ENCODE measurements at places on chromosomes 4 and X. TPM values are rescaled to one million over a fixed set of nuclear protein-coding genes. Genes with fewer than 3 reads are reported as not detected.

IL2RG gene
- 5.1 TPM for total RNA-seq

- no peaks in the 10 kb centered on the region for H3K36me3 ChIP-seq
- peaks cover 12% of the 10 kb centered on the region for H3K4me1 ChIP-seq
- H3K4me3 ChIP-seq, result no peak overlapping the region
These were observed 45.0 kb downstream of the TET2 start for GRCh38 chr4:105191621-105192210.

- H3K36me3 ChIP-seq, result no peaks in the 10 kb centered on the region
- H3K27ac ChIP-seq, result no peak overlapping the region
- H3K4me1 ChIP-seq, result no peaks in the 10 kb centered on the region
These were observed 108.2 kb downstream of the PCDH7 start for GRCh38 chr4:30828264-30828926.

BTC gene
- total RNA-seq, result 0.09 TPM

ERVMER34-1 gene
- 85.6 TPM for total RNA-seq

- H3K27me3 ChIP-seq, result no peaks in the 10 kb centered on the region
- no peak for DNase-seq
- H3K4me1 ChIP-seq, result no peaks in the 10 kb centered on the region
- no peaks in the 10 kb centered on the region for H3K36me3 ChIP-seq
- no peak overlapping the region for H3K4me3 ChIP-seq
- no peak overlapping the region for H3K27ac ChIP-seq
These were observed 91.3 kb downstream of the PTPN13 start for GRCh38 chr4:86685401-86685800.

SLC9B1 gene
- 1.7 TPM for total RNA-seq

MYOZ2 gene
- 0.18 TPM for total RNA-seq

NXT2 gene
- total RNA-seq, result 9.8 TPM

DUSP21 gene
- total RNA-seq, result not detected

GRCh38 chrX:7252013-7252610, 104.2 kb upstream of the PUDP start:
- no peak overlapping the region for H3K27ac ChIP-seq
- no peak for DNase-seq
- H3K4me1 ChIP-seq, result no peaks in the 10 kb centered on the region
- H3K36me3 ChIP-seq, result peaks cover 1% of the 10 kb centered on the region
- no peak overlapping the region for H3K4me3 ChIP-seq

DNA sequence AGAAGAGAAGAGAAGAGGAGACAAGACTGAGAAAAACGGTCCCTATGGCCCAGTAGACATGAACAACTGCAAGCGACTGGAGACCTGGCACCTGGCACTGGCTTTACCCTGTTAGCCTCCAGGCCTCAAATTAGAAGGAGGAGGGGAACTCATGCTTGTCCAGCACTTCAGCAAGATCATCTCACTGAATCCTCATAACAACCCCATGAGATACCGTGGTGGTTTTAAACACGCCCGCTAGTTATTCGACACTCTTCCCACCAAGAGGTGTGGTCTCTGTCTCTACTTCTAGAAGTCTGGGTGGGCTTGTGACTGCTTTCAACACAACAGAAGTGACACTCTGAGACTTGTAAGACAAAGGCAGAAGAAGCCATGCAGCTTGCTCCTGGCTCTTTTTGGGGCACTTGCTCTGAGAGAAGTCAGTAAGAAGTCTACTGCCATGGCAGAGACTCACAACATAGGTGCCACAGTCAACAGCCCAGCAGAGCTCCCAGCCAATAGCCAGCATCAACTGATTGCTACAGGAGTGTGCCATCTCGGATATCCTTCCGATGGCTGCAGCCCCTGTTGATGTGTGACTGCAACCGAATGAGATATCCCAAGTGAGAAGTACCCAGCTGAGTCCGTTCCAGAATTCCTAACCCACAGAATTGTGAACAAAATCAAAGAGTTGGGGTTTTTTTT, 34.0 kb upstream of the BCOR start:
- H3K36me3 ChIP-seq, result no peaks in the 10 kb centered on the region
- DNase-seq, result no peak
- no peaks in the 10 kb centered on the region for H3K4me1 ChIP-seq

NXF3 gene
- total RNA-seq, result not detected

RBM46 gene
- not detected for total RNA-seq

DNA sequence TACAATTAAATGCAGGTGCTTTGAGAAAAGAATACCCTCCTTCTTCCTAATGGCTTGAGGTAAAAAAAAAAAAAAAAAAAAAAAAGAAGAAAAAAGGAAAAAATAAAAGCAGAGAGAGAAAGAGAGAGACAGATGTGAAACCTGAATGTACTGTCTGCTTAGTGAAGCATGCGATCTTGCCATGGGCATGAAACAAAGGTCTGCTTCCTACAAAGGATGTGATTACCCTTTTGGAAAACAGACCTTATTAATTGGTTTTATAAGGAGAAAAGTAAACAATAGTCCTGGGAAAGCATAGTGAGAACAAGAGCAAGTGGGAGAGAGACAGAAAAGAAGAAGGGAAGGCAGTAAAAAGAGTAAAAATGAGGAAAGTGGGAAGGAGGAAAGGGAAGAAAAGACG, 526.1 kb upstream of the PABPC4L start:
- DNase-seq, result no peak
- no peak overlapping the region for H3K27ac ChIP-seq
- no peaks in the 10 kb centered on the region for H3K4me1 ChIP-seq
- no peaks in the 10 kb centered on the region for H3K27me3 ChIP-seq

GRCh38 chr4:23931489-23931830, 41.6 kb upstream of the PPARGC1A start:
- no peak overlapping the region for H3K27ac ChIP-seq
- DNase-seq, result no peak
- no peaks in the 10 kb centered on the region for H3K27me3 ChIP-seq
- no peaks in the 10 kb centered on the region for H3K36me3 ChIP-seq

GRCh38 chr4:145760176-145760575, 80.2 kb downstream of the C4orf51 start:
- H3K27me3 ChIP-seq, result no peaks in the 10 kb centered on the region
- H3K27ac ChIP-seq, result no peak overlapping the region
- H3K4me3 ChIP-seq, result no peak overlapping the region
- H3K36me3 ChIP-seq, result no peaks in the 10 kb centered on the region
- no peak for DNase-seq

- H3K27ac ChIP-seq, result no peak overlapping the region
- H3K36me3 ChIP-seq, result no peaks in the 10 kb centered on the region
- no peak overlapping the region for H3K4me3 ChIP-seq
- DNase-seq, result no peak
These were observed 205.0 kb upstream of the TET2 start for GRCh38 chr4:104941661-104942062.

GRCh38 chr4:168923526-168924194, 86.4 kb downstream of the CBR4 start:
- peak; percentile 68 for DNase-seq
- no peak overlapping the region for H3K4me3 ChIP-seq
- H3K4me1 ChIP-seq, result no peaks in the 10 kb centered on the region
- H3K27ac ChIP-seq, result no peak overlapping the region
- no peaks in the 10 kb centered on the region for H3K36me3 ChIP-seq
- no peaks in the 10 kb centered on the region for H3K27me3 ChIP-seq

GRCh38 chrX:102651242-102652011, at the start of gene GPRASP1:
GPRASP1 (plus strand) TSS chrX:102651483; CDS start chrX:102653914, 2,431 bp downstream.
- H3K4me1 ChIP-seq, result no peaks in the 10 kb centered on the region
- no peaks in the 10 kb centered on the region for H3K36me3 ChIP-seq
- no peaks in the 10 kb centered on the region for H3K27me3 ChIP-seq

DNA sequence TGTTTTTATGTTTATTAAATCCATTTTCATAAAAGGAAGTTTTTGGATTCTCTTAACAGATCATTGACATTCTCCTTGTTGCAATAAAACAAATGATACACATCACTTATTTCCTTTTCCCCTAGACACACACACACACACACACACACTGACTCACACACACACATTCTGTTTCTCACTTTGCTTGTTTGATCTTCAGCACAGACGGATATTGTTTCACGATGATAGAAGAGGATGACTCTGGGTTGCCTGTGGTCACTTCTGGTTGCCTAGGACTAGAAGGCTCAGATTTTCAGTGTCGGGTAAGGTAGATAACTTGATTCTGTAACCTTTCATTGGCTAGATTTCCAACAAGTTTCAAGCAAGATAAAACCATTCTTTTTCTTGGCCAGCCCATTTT, 356.8 kb downstream of the BMPR1B start:
- no peak overlapping the region for H3K4me3 ChIP-seq
- no peaks in the 10 kb centered on the region for H3K36me3 ChIP-seq
- DNase-seq, result no peak
- no peaks in the 10 kb centered on the region for H3K27me3 ChIP-seq
- no peak overlapping the region for H3K27ac ChIP-seq

GRCh38 chr4:148574502-148574901, 132.3 kb upstream of the NR3C2 start:
- H3K27me3 ChIP-seq, result no peaks in the 10 kb centered on the region
- H3K27ac ChIP-seq, result no peak overlapping the region
- no peaks in the 10 kb centered on the region for H3K36me3 ChIP-seq
- DNase-seq, result no peak

- peaks cover 6% of the 10 kb centered on the region for H3K36me3 ChIP-seq
These were observed 25.5 kb downstream of the SCARB2 start for GRCh38 chr4:76188149-76188548.

NLRP2B gene
- total RNA-seq, result not detected

- H3K4me3 ChIP-seq, result no peak overlapping the region
- H3K27ac ChIP-seq, result no peak overlapping the region
- no peaks in the 10 kb centered on the region for H3K36me3 ChIP-seq
- peaks cover 8% of the 10 kb centered on the region for H3K4me1 ChIP-seq
- H3K27me3 ChIP-seq, result no peaks in the 10 kb centered on the region
- no peak for DNase-seq
These were observed 230.4 kb upstream of the GATB start for GRCh38 chr4:151991001-151991883.

DNA sequence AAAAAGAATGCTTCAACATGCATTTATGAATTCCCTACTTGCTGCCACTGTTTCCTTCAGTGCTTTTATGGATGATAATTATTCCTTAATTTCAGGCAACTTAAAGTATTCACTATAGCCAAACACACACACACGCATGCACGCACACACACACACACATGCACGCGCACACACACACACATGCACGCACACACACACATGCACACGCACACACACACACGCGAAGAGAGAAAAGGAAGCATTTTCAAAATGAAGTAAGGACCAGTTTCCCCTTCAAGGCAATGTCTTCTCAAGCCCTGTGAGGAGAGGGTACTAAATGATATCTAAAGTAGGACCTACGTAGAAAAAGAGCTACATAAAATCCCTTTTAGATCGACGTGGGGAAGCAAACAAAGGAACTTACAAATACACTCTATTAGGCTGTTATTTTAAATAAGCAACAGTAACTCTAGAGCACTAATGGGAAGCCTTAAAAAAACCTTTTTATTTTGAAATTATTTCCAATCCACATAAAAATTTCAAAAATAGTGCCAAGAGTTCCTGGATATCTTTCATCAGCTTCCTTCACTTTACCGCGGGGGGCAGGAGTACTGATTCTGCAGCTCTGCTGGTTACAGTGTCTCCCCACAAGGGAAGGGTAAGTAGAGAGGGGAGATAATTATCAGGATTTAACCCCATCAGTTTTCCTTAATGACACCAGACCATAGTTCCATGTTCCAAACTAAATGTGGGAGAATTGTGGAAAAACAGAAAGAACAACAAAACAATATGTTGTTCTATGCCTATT, 13.7 kb downstream of the IRF2 start:
- no peak overlapping the region for H3K27ac ChIP-seq
- H3K27me3 ChIP-seq, result no peaks in the 10 kb centered on the region
- H3K36me3 ChIP-seq, result peaks cover 1% of the 10 kb centered on the region

- H3K4me1 ChIP-seq, result no peaks in the 10 kb centered on the region
- H3K36me3 ChIP-seq, result no peaks in the 10 kb centered on the region
- no peak overlapping the region for H3K27ac ChIP-seq
- no peak for DNase-seq
- no peaks in the 10 kb centered on the region for H3K27me3 ChIP-seq
These were observed 70.8 kb upstream of the IL15 start for GRCh38 chr4:141565379-141566089.

GRCh38 chr4:13918110-13918509, 290.6 kb upstream of the BOD1L1 start:
- no peak overlapping the region for H3K27ac ChIP-seq
- no peaks in the 10 kb centered on the region for H3K27me3 ChIP-seq
- no peak overlapping the region for H3K4me3 ChIP-seq
- peaks cover 17% of the 10 kb centered on the region for H3K4me1 ChIP-seq
- no peak for DNase-seq

GRCh38 chr4:3256230-3257102, 7.5 kb downstream of the MSANTD1 start:
- H3K27me3 ChIP-seq, result no peaks in the 10 kb centered on the region
- H3K27ac ChIP-seq, result no peak overlapping the region
- H3K4me3 ChIP-seq, result no peak overlapping the region
- no peak for DNase-seq
- H3K36me3 ChIP-seq, result no peaks in the 10 kb centered on the region

DNA sequence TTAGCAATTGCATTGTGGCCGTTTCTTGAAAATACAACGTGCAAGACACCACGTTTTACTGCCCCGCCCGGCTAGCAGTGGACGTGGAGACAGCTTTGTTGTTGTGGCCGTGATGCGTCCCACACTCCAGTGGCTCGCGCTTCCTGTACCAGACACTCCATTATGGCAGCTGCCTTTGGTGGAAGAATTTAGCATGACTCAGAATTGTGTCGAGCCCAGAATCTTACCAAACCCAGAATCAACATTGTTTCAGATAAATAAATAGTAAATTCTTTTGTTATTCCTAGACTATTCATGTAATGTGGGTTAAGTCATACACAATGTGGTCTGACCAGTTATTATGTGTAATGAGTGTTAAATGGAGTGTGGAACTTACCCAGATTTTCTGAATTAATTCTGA, 25.3 kb upstream of the S100P start:
- H3K4me3 ChIP-seq, result no peak overlapping the region
- no peaks in the 10 kb centered on the region for H3K4me1 ChIP-seq
- DNase-seq, result no peak
- no peaks in the 10 kb centered on the region for H3K36me3 ChIP-seq
- H3K27me3 ChIP-seq, result no peaks in the 10 kb centered on the region
- H3K27ac ChIP-seq, result no peak overlapping the region

DNA sequence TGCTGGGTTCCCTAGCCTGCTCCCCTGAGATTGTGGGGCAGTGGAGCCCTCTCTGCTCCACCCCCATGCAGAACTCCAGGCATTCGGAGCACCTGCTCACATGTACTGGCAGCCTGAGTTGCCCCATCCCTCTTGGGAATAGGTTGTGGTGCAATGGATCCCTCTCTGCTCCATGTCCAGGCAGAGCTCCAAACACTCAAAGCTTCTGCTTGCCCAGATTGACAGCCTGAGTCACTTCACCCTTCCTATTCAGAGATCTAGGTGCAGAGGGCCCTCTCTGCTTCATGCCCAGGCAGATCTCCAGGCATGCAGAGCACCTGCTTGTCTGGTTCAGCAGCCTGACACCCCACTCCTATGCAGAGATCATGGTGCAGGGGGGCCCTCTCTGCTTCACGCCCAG, 18.6 kb upstream of the TEX13B start:
- H3K4me3 ChIP-seq, result no peak overlapping the region
- H3K27me3 ChIP-seq, result no peaks in the 10 kb centered on the region
- DNase-seq, result no peak
- H3K4me1 ChIP-seq, result no peaks in the 10 kb centered on the region
